ENCODE measurements at places on chromosomes 12 and 14.

- no peak for DNase-seq
Observed at GRCh38 chr14:61409782-61410181, 88.4 kb downstream of the PRKCH start.

DNA sequence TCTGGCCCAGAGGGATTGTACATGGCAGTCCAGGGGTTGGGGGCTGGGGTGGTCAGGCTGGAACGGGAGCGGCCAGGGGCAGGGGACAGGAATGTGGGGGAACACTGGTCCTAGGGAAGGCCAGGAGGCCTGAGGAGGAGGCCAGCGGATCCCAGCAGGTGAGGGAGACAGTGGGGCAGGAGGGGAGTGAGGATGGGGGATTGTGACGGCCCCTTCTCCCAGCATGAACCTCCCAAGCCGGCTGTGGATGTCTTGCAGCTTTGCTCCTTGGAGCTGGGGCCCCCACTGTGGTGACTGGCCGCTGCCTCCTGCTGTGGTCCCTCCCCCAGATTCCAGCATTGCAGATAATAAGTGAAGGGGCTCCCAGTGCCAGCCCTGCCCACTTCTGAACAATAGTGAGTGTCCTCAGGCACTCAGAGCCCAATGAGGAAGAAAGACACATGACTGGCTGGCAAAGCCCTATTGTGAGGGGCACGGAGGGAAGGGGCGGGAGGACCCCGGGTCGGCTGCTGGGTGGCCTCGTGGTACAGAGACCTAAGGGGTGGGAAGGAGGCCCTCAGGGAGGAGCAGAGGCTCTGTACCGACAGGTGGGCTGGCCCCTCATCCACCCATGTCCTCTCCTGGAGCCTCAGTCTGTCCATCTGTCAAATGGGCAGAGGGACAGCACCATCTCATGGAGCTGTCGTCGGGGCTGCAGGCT lies 215.0 kb downstream of the KIF26A start:
- DNase-seq = no peak

DNA sequence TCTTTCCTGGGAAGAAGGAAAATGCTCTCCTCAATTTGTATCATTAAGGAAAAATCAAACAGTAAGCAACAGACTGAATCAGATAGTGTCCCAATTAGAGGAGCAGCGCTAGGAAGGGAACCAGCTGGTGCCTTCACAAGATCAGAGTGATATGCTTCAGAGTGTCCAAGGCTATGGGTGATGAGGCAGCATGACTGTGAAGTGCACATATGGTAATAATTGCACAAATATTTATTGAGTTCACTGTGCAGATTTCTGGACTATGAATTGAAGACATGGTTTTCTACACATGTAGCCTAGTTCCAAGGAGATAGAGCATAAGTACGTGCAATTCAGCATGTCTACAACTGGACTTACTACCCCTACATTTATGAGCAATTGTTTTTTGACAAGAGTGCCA lies 78.8 kb upstream of the EVL start:
- DNase-seq = no peak

DNA sequence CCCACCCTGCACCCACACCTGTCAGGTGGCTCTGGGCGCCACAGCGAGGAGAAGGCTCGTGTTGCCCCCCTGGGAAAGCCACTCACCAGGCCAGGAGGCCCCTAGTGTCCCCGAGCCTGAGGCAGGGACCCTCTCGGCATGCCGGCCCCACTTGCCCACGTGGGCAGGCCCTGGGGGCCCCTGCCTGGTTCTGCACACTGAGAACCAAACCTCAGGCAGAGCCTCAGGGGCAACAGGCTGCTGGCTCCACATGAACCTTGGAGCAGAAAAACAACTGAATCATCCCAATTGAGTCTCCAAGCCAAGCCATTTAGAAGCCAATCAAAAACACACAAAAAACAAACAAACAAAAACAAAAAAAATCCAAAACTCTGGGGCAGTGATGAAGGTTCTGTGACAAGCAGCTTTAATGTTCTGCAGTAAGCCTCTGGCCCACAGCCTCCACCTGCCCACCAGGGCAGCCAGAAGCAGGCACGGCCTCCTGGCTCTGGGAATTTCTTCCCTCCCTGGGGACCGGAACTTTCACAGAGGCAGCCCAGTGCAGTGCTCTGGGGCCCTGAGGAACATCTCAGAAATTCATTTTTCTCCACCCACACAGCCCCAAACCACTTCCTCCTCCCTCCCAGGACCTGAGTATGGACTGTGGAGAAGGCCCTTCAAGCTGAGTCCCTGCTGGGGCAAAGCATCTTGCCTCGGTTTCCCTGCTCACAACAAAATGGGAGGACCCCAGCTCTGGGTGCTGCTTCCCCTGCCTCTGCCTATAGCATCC lies 90.2 kb downstream of the CHGA start:
- DNase-seq = no peak

GRCh38 chr14:88063811-88064210 lies 58.9 kb downstream of the GPR65 start:
- DNase-seq = no peak

DNA sequence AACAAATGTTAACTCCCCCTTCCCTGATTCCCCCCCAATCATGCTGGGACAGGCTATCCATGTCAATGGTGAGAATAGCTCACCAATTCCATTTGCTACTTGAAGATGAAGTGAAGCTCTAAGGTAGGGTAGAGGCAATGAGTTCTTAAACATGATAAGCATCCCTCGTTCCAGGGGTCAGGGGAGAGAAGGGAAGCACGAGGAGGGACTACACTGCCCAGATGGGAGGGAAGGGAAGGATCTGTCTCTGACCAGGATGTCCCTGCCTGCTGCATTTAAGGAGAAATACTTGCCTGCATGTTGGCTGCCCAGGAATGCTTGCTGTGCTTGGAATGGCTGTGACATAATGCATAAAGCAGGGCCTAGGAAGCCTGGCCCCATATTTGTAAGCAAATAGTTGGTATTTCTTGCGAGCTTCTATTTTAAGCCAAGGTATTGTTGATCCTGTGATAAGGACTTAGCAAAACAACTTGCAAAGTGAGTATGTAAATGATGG lies 155.1 kb downstream of the CEP83 start:
- DNase-seq = peak; percentile 70

- DNase-seq = no peak
Observed at GRCh38 chr12:21941506-21942376, 515 bp upstream of the ABCC9 start.

DNA sequence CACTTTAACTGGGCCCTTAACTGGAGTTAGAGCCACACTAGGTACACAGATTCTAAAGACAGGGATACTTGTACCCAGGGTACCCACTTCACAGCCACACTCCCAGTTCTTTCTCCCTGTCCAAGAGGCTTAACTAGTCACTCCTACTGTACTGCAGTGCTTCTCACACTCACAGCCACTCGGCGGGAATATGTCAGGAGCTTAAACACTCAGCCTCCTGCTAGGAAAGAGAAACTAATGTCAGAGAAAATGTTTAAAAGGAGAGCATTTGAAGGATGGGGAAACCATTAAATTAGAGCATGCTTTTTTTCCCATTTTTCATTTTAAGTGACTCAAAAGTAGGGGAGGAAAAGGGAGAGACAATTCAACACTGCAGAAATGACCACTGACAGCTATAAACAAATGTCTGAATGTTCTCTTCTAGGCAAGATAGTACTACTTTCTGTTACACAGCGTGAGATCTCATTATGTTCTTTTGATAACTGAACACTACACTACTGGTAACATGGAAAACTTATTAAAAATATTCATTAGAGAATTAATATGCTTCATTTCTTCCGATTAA lies 22.9 kb upstream of the MDM1 start:
- DNase-seq = no peak

- no peak for DNase-seq
Observed at GRCh38 chr12:32419520-32419960, 20.2 kb downstream of the FGD4 start.

GRCh38 chr12:66119870-66120241 lies 10.7 kb downstream of the LLPH start:
- DNase-seq = no peak

- no peak for DNase-seq
Observed at GRCh38 chr12:110330544-110330943, 49.5 kb downstream of the ATP2A2 start.

GRCh38 chr12:45315462-45315861 lies 99.6 kb downstream of the ANO6 start:
- no peak for DNase-seq

Data from non-pigmented ciliary epithelial cell (primary cell).